ENCODE measurements at places on chromosomes 11 and 22.

GRCh38 chr11:63517156-63517555, 11.3 kb downstream of the LGALS12 start:
- no peak for DNase-seq

GRCh38 chr22:29813126-29813525, 24.9 kb downstream of the ASCC2 start:
- no peak for DNase-seq

GRCh38 chr11:3124821-3125220, 40.3 kb downstream of the OSBPL5 start:
- DNase-seq: no peak

- no peak for DNase-seq
Measured at GRCh38 chr22:21022955-21023614, 8.1 kb downstream of the P2RX6 start.

DNA sequence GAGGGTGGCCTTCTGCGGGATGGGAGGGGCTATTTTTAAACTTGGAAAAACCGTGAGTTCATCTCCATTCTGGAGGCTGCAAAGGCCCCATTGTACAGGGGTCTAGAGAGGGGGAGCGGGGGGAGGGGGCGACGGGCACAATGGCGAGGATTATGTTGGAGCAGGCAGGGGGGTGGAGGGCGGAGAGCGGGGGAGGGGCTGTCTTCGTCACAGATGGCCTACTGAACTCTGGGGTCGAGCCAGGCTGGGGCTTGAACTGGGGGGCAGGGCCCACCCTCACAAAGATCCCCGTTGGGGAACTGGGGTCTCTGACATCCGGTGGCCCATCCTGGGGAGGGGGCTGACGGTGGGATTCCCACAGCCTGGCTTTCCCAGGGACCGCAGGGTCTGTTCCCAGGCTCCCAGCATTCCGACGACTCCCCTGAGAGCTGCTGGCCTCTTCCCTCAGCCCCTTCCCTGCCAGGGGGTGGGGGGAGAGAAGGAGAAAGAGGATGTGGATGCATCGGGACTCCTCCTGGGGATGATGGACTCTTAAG, 3.4 kb upstream of the MCAM start:
- no peak for DNase-seq

GRCh38 chr11:2798951-2799761, 86.4 kb downstream of the CDKN1C start:
- no peak for DNase-seq

GRCh38 chr11:89381094-89381493, 110.1 kb downstream of the NOX4 start:
- DNase-seq: no peak

- DNase-seq: no peak
Measured at GRCh38 chr11:45518141-45518832, 147.1 kb downstream of the CHST1 start.

- no peak for DNase-seq
Measured at GRCh38 chr22:43955883-43956782, 891 bp downstream of the SAMM50 start.

- no peak for DNase-seq
Measured at GRCh38 chr11:126327281-126328000, 23.6 kb downstream of the DCPS start.

GRCh38 chr11:3815845-3816244, 7.5 kb downstream of the PGAP2 start:
- DNase-seq: no peak

GRCh38 chr11:21603886-21604285, 589.0 kb upstream of the ANO5 start:
- DNase-seq: no peak

- DNase-seq: no peak
Measured at GRCh38 chr11:85809863-85810262, 1.1 kb downstream of the SYTL2 start.

DNA sequence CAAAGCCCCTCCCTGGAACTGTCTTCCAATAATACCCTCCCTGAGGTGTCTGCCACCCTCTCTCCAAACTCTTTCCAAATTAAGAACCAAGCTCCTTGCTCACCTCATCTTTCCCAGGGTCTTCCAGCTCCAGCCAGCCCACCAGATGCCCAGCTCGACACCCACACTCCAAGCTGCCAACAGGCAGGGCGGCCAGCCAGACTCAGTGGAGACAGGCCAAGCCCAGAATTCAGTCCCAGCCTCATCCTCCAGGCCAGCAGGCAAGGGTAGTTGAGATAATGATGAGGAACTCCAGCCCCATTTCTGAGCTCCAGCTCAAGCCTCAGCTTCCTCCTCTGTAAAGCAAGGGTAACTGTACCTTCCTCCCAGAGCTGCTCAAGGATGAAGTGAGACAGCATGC, 132.9 kb downstream of the CHST1 start:
- DNase-seq: no peak

DNA sequence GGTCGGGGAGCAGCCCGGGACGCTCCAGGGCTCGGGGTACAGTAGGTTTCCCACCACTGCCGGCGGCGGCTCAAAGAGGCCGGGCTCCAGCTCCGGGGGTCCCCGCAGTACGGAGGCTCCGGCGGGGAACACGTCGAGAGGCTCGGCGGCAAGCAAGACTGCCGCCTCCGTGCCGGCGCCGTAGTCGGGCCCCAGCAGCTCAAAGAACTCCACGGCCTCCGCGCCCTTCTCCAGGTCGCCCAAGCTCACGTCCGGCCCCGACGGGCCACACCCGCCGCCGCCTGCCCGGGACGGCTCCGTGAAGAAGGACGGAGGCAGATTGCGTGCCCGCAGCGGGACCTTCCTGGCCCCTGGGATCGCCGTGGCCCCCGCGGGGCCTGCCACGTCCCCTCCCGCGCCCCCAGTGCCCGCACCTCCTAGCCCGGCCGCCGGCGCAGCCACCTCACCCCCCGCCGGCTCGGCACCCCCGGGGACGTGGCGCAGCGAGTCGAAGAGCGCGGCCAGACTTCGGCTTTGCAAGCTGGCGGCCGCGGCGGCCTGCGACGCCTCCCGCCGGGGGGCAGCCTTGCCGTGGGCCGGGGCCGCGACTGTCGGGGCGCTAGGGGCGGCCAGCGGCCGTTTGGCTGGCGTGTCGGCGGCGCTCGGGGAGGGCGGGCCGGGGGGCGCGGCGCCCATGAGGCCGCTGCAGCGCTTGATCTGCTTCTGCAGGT, 775 bp downstream of the FAM181B start:
- DNase-seq: no peak

DNA sequence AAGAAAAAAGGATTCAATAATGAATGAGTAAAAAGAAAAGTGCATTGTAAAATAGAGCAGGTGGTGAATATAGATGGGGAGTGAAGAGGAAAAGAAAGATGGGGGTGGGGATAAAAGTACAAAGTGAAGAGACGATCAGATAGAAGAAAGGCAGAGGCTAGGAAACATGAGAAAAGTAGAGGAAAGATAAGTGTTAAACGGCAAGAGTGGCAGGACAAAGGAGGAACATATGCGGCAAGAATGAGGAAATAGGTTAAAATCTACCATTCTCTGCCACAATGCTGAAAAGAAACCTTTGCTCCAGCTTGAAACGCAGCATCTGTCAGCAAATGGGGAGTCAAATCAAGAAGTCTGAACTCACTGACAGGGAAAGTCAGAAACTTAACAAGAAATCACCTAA, 6.8 kb downstream of the FUT4 start:
- no peak for DNase-seq

DNA sequence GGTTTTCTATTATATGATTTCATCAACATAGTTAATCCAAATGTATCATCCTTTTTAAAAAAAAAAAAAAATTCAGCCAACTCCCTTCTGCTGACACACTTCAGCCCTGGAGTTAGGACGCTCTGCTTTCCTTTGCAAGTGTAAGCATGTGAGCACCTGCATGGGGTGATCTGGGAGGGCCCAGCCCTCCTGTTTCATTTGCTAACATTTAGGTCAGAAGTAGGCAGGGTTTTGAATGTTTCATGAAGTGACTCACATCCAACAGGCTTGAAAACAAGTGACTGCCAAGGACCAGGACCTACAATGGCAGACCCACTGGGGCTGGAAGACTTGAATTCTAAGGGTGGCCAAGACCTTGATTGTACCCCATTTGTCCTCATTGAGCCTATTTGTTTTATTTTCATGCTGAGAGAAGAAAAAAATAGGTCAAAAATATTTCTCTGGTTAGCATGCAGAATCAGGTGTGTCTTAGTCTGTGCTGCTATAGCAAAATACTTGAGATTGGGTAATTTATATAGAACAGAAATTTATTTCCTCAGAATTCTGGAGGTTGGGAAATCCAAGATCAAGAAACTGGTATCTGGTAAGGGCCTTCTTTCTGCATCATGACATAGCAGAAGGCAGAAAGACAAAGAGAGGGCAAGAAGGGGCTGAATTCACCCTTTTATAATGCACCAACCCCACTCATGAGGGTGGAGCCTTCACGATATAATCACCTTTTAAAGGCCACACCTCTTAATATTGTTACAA, 137.6 kb downstream of the CD44 start:
- peak; percentile 41 for DNase-seq

DNA sequence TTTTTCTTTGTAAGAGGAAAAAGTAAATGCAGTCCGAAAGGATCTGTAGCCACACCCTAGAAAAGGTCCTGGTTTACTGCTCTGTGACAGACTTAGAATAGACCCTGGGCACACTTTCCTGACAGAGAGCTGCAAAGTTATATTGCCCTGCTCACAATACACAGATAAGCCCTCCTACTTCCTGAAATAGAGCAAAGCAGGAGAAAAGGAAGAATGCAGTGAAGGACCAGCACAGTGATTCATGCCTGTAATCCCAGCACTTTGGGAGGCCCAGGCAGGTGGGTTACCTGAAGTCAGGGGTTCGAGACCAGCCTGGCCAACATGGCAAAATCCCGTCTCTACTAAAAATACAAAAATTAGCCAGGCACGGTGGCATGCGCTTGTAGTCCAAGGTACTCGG, 2.2 kb downstream of the CYB561A3 start:
- DNase-seq: no peak

- DNase-seq: no peak
Measured at GRCh38 chr11:75796091-75796435, 18.9 kb upstream of the UVRAG start.

- no peak for DNase-seq
Measured at GRCh38 chr11:70135625-70136059, 57.5 kb downstream of the ANO1 start.

DNA sequence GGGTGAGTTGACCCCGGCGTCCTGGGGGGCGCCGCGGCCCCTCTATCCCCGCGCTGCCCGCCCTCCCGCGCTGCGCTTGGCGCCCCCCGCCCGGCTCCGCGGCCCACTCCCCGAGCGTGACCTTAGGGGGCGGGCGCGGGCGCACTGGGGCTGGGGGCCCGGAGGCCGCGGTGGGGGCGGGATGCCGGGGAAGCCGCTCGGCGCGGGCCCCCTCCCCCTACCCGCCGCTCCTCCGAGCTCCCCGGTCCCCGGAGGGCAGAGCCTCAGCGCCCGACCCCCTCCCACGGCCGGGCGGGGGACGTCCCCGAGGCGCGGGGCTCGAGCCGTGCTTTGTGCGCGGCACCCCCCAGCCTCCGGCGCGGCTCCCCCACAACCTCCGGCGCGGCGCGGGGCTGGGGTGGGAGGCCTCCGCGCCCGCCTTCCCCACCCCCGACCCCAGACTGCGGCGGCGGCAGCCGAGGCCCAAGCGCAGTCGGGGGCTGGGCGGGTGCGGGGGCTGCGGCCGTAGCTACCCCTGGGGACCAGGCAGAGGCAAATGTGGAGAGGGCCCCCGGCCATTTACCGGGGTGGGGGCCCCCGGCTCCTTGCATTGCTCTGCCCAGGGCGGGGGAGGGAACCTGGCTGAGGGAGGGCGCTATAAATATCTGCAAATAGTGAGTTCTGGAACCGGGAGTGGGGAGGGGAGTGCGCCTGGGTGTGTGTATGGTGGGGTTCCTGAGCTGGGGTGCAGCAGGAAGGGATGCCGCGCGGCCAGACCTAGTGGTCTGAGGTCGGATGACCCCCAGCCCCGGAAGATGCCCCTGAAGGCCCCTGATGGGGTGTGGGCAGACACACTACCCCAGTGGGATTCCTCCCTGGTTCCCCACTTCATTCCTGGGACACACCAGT, 988 bp downstream of the MGAT3 start:
- no peak for DNase-seq

DNA sequence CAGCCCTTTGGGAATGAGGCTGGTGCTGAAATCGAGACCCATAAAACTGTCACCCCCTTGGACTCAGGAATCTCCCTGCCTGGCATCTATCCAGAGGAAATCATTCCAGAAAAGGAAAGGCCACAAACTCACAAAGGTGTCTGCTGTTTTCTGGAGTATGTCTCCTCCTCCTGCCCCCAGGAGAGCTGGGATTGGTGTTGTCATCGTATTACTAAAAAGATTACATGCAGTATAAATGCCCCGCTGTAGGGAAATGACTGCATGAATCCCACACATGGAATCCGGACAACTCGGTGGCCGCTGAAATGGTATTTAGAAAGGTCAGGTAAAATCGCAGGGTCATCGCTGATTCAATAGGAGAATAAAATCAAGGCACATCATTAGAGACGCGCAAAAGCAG, 18.9 kb upstream of the RFPL3 start:
- DNase-seq: no peak

DNA sequence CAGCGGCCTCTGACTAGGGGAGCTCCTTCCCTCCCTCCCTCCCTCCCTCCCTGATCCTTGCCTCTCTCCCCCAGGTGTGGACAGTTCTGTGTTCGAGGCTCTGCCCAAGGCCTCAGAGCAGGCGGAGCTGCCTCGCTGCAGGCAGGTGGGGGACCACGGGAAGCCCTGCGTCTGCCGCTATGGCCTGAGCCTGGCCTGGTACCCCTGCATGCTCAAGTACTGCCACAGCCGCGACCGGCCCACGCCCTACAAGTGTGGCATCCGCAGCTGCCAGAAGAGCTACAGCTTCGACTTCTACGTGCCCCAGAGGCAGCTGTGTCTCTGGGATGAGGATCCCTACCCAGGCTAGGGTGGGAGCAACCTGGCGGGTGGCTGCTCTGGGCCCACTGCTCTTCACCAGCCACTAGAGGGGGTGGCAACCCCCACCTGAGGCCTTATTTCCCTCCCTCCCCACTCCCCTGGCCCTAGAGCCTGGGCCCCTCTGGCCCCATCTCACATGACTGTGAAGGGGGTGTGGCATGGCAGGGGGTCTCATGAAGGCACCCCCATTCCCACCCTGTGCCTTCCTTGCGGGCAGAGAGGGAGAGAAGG, 11.1 kb upstream of the POU2F3 start:
- DNase-seq: no peak

GRCh38 chr11:134032043-134032442, 36.8 kb upstream of the JAM3 start:
- DNase-seq: no peak

DNA sequence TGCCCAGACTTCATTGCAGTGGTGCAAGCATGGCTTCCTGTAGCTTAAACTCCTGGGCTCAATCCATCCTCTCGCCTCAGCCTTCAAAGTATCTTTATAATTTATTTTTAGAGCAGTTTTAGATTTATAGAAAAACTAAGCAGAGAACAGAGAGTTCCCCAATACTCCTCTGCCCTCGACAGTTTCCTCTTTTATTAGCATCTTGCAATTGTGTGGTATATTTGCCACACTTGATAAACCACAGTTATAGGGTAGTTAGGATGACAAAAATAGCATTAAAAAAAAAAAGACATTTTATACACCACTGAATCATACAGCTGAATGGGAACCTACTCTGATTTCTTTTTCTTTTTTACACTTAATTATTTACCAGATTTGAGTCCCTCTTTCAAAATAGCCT, 31.2 kb downstream of the MS4A2 start:
- no peak for DNase-seq
